ENCODE measurements at places on chromosomes 7 and 10. TPM values are rescaled to one million over a fixed set of nuclear protein-coding genes. Genes with fewer than 3 reads are reported as not detected.

GRCh38 chr7:137574812-137575211 lies 231.3 kb upstream of the PTN start:
- no peak for DNase-seq

DNA sequence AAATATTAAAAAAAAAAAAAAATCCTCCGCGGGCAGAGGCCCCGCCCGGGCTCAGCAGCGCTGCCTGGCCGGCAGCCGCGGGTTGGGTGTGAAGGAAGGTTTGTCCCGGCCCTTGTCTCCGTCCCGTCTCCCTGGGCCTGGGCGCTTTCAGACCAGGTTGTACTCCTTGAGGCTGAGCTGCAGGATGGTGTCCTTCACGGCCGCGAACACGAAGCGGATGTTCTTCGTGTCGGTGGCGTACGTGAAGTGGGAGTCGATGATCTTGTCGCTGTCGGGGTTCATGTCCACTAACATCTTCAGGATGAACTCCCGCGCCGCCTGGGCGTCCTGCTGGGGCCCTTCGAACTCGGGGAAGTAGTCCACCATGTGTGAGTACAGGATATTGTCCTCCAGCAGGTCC lies 123.7 kb upstream of the KCTD7 start:
- DNase-seq: no peak

GRCh38 chr7:101998906-101999240 lies 181.4 kb downstream of the CUX1 start:
- DNase-seq: no peak

- DNase-seq: no peak
Measured at GRCh38 chr7:44195889-44196288, 4.9 kb upstream of the YKT6 start.

TMEM176A gene
- total RNA-seq: not detected

MIOS gene
- 37.4 TPM for total RNA-seq

DNA sequence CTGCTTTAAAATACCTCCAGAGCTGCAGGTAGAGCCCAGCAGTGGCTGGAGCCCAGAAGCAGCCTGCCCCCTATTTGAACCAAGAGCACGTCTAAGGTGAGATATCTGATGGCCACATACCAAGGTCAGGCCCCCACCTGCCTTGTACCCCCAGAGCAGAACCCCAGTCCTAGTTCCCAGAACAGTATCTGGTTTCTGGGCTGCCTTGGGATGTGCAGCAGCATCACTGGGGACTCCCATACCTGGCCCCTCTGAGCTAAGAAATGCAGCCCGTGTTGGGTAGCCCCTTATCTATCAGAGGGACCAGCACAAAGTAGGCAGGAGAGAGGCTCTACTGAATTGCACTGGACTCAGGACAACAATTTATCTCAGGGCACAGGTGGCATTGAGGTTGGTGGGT lies 8.9 kb downstream of the SFTPD start:
- no peak for DNase-seq

DNA sequence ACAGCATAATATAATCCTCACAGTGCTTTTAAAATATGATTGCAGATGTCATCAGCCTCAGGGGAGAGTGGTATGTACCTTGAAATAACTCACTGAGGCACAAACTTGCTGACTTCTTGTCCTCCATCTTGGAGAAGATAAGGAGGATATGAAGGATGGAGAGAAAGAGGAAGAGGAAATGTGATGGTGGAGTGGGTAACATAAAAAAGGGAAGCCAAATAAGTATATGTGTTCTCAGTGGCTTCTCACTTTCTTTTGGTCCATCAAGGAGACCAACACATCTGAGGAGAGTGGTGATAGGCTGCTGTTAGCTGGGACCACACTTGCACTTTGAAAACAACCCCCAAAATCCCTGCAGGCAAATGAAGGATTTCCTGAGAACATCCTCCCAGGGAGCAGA lies 21.6 kb upstream of the ZNF37A start:
- DNase-seq: no peak
